ENCODE measurements at places on chromosomes 4 and X.

DNA sequence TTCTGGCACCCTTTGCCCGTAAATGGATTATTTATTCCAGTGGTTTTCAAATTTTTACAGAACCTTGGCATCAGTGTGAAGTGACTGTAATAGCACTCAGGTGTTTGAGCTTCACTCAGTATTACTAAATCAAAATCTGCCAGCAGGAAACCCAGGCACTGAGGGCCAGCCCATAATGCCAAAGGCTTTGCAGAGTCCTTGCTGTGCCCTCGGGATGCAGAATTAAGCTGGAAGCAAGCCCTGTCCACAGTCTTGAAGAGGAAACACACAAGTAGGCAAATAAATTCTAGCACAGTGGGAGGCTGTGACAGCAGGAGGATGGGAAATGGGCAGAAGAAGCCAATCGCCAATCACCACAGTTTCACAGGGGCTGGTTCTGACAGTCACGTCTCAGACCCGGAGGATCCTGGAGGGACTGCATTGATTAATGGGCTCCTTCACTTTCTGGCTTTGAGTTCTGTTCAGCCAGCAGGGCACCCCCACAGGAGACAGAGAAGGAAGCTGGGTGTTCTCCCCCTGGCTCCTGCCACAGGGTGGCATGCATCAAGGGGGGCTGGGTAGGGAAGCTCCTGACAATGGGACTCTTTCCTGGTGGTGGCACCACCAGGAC lies 138.8 kb downstream of the MTNR1A start:
- DNase-seq, result no peak
- no peak overlapping the region for H3K4me3 ChIP-seq
- H3K27ac ChIP-seq, result no peak overlapping the region
- no peaks in the 10 kb centered on the region for H3K36me3 ChIP-seq
- H3K4me1 ChIP-seq, result no peaks in the 10 kb centered on the region
- H3K27me3 ChIP-seq, result no peaks in the 10 kb centered on the region

DNA sequence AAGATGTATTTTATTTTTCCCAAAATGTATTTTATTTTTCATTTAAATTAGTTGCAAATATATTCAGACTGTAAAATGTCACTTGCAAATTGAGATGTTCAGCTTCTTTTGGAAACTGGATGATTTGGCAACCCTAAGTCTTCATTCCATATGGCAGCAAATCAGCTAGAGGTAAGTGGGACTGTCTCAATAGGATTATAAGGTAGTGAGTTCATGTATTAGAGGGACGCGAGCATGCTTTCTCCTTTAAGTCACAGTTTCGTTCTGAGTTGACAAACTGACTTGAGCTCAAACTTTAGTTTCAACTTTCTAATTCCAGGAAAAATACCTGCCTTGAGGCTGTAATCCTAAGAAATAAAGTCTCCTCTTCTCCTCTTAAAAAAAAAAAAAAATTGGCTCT lies 44.2 kb upstream of the TMEM131L start:
- H3K4me1 ChIP-seq, result peaks cover 28% of the 10 kb centered on the region
- H3K36me3 ChIP-seq, result no peaks in the 10 kb centered on the region
- H3K4me3 ChIP-seq, result no peak overlapping the region
- H3K27me3 ChIP-seq, result no peaks in the 10 kb centered on the region
- no peak overlapping the region for H3K27ac ChIP-seq
- DNase-seq, result no peak

- H3K27me3 ChIP-seq, result no peaks in the 10 kb centered on the region
- no peak overlapping the region for H3K4me3 ChIP-seq
- H3K27ac ChIP-seq, result no peak overlapping the region
- H3K4me1 ChIP-seq, result no peaks in the 10 kb centered on the region
- no peak for DNase-seq
These were observed 253.6 kb downstream of the PPP1R2C start for GRCh38 chrX:42524379-42524778.

DNA sequence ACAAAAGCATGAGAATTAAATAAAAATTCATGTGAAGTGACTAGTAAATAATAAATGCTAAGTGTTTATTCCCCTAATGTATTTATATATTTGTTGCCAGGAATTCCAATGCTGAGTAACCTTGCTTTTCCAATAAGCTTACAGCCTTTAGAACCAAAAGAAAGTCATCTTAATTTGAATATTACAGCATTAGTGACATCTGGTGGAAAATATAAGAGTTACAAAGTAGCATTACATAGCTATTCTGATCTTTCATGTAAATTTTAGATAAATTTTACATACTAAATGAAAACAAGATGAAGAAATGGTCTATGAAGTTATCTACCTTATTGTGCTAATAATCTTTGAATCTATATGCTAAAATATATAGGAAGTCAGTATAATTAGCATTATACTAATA lies 10.4 kb downstream of the MAD2L1 start:
- H3K27me3 ChIP-seq, result no peaks in the 10 kb centered on the region
- no peak overlapping the region for H3K4me3 ChIP-seq
- no peak for DNase-seq
- no peaks in the 10 kb centered on the region for H3K36me3 ChIP-seq
- no peak overlapping the region for H3K27ac ChIP-seq

DNA sequence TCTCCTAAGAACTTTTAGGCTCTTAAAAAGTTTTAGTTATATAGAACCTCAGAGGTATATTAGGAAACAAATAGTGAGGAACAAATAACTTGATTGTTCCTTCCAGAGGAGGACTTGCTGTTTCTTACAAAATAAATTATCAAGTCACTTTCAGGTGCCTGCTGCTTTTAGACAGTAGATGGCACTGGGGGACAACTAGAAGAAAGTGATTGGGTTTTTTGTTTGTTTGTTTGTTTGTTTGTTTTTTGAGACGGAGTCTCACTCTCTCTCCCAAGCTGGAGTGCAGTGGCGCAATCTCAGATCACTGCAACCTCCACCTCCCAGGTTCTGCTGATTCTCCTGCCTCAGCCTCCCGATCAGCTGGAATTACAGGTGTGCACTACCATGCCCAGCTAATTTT lies 35.4 kb upstream of the CDKL5 start:
- no peaks in the 10 kb centered on the region for H3K4me1 ChIP-seq
- no peaks in the 10 kb centered on the region for H3K36me3 ChIP-seq
- no peak overlapping the region for H3K4me3 ChIP-seq
- no peaks in the 10 kb centered on the region for H3K27me3 ChIP-seq
- DNase-seq, result no peak
- no peak overlapping the region for H3K27ac ChIP-seq

- no peak overlapping the region for H3K27ac ChIP-seq
- no peaks in the 10 kb centered on the region for H3K27me3 ChIP-seq
- H3K4me1 ChIP-seq, result no peaks in the 10 kb centered on the region
- DNase-seq, result no peak
- no peaks in the 10 kb centered on the region for H3K36me3 ChIP-seq
These were observed 156.5 kb upstream of the ATP6AP2 start for GRCh38 chrX:40424259-40424658.

DNA sequence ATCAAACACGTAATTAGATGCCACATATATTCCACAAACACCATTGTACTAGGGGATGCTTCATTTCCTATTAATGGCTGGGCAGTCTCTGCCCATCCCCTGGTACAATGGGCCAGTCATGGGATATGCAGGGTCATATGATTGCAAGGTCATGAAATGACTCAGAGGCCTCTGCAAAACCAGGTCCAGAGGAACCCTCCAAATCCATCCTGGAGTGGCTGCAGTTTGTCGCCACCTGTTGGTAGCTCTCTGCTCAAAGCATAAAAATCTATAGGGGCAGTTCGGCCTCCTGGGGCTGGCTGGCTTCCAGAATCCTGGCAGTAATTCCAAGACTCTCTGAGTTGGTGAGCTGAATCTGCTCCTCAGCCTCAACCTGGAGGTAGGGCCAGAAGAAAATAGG lies 22.9 kb upstream of the PUDP start:
- H3K4me1 ChIP-seq, result no peaks in the 10 kb centered on the region
- no peak overlapping the region for H3K4me3 ChIP-seq
- peak; percentile 21 for DNase-seq
- no peak overlapping the region for H3K27ac ChIP-seq
- H3K27me3 ChIP-seq, result no peaks in the 10 kb centered on the region

GRCh38 chr4:36322921-36323354 lies 41.5 kb downstream of the DTHD1 start:
- no peak overlapping the region for H3K27ac ChIP-seq
- H3K4me3 ChIP-seq, result peak overlapping the region; percentile 8
- peak; percentile 65 for DNase-seq
- H3K36me3 ChIP-seq, result no peaks in the 10 kb centered on the region
- H3K4me1 ChIP-seq, result peaks cover 49% of the 10 kb centered on the region
- no peaks in the 10 kb centered on the region for H3K27me3 ChIP-seq

- H3K4me3 ChIP-seq, result no peak overlapping the region
- DNase-seq, result peak; percentile 60
- no peak overlapping the region for H3K27ac ChIP-seq
- no peaks in the 10 kb centered on the region for H3K27me3 ChIP-seq
- H3K4me1 ChIP-seq, result peaks cover 54% of the 10 kb centered on the region
- peaks cover 6% of the 10 kb centered on the region for H3K36me3 ChIP-seq
These were observed 104.2 kb upstream of the TLR2 start for GRCh38 chr4:153579872-153580271.

GRCh38 chrX:65751519-65751918 lies 84.1 kb downstream of the MSN start:
- H3K4me3 ChIP-seq, result no peak overlapping the region
- no peak for DNase-seq
- H3K27ac ChIP-seq, result no peak overlapping the region
- H3K27me3 ChIP-seq, result no peaks in the 10 kb centered on the region
- H3K36me3 ChIP-seq, result no peaks in the 10 kb centered on the region
- H3K4me1 ChIP-seq, result peaks cover 24% of the 10 kb centered on the region

GRCh38 chrX:13130816-13131215 lies 86.4 kb upstream of the FAM9C start:
- no peak for DNase-seq
- no peaks in the 10 kb centered on the region for H3K36me3 ChIP-seq
- H3K4me1 ChIP-seq, result no peaks in the 10 kb centered on the region
- H3K27me3 ChIP-seq, result no peaks in the 10 kb centered on the region
- H3K27ac ChIP-seq, result no peak overlapping the region
- H3K4me3 ChIP-seq, result no peak overlapping the region

- H3K4me1 ChIP-seq, result no peaks in the 10 kb centered on the region
- H3K4me3 ChIP-seq, result no peak overlapping the region
- no peaks in the 10 kb centered on the region for H3K27me3 ChIP-seq
- H3K27ac ChIP-seq, result no peak overlapping the region
- no peak for DNase-seq
These were observed 21.9 kb upstream of the ZNF81 start for GRCh38 chrX:47814851-47815250.

- peak; percentile 11 for DNase-seq
- H3K4me3 ChIP-seq, result no peak overlapping the region
- H3K4me1 ChIP-seq, result peaks cover 5% of the 10 kb centered on the region
- no peak overlapping the region for H3K27ac ChIP-seq
- H3K27me3 ChIP-seq, result no peaks in the 10 kb centered on the region
- no peaks in the 10 kb centered on the region for H3K36me3 ChIP-seq
These were observed 92.2 kb upstream of the SPRY1 start for GRCh38 chr4:123304151-123304964.

DNA sequence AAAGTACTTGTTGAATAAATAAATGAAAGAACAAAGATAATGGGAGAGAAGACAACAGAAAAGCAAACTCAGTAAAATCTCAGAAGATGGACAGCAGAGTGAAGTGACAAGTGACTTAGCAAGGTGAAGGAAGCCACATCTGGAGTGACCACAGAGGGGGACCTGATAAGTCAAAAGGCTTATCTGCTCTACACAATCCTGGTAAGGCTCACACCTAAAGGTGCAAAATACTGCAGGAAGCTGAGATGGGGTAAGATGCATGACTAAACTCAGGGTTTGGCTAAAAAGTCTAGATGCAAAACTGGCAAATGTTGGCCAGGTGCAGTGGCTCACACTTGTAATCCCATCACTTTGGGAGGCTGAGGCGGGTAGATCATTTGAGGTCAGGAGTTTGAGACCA lies 22.2 kb downstream of the TRMT2B start:
- no peaks in the 10 kb centered on the region for H3K27me3 ChIP-seq
- H3K27ac ChIP-seq, result no peak overlapping the region
- no peaks in the 10 kb centered on the region for H3K4me1 ChIP-seq
- DNase-seq, result no peak

GRCh38 chr4:57462843-57463242 lies 352.7 kb upstream of the IGFBP7 start:
- H3K27ac ChIP-seq, result no peak overlapping the region
- no peak overlapping the region for H3K4me3 ChIP-seq
- DNase-seq, result no peak
- H3K36me3 ChIP-seq, result no peaks in the 10 kb centered on the region
- no peaks in the 10 kb centered on the region for H3K27me3 ChIP-seq

GRCh38 chrX:70042399-70043371 lies 7.1 kb downstream of the AWAT2 start:
- no peaks in the 10 kb centered on the region for H3K36me3 ChIP-seq
- no peaks in the 10 kb centered on the region for H3K27me3 ChIP-seq
- no peaks in the 10 kb centered on the region for H3K4me1 ChIP-seq
- no peak overlapping the region for H3K4me3 ChIP-seq
- no peak for DNase-seq

DNA sequence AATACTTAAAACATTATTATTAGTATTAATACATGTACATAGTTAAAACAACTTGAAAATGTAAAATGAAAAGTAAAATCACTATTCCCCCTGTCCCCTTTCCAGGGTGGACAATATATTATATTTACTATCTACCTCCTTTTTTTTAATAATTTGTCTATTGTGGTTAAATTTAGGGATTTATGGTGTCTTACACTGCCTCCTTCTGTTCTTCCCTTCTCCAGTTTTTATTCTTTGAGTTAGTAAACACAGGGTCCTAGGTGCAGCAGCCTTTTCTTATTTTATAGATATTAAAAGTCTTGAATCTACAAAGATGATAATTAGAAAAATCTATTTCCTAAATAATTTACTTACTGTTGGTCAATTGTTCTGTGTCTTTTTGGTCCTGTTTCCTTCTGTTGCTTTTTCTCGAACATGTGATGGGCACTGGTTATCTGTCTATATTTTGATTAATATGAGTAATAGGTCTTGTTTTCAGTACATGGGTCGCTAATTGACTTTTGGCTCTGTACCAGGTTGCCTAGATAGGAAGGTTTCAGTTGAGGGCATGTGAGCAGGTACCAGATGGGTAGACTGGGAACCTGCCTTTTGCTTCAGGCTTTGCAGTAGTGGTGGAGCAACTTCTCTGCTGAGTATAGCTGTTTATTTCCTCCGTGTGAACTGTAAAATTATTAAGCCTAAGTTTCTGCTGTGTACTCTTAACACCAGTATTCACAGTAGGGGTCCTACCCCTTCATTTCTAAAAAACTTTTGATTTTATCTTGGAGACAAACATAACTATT lies 1.1 kb downstream of the NUDT9 start:
- peak overlapping the region; percentile 97 for H3K4me3 ChIP-seq
- H3K4me1 ChIP-seq, result peaks cover 16% of the 10 kb centered on the region
- H3K36me3 ChIP-seq, result no peaks in the 10 kb centered on the region
- H3K27ac ChIP-seq, result peak overlapping the region; percentile 92

GRCh38 chrX:8254401-8254800 lies 83.3 kb upstream of the VCX2 start:
- H3K27me3 ChIP-seq, result no peaks in the 10 kb centered on the region
- no peak overlapping the region for H3K27ac ChIP-seq
- H3K36me3 ChIP-seq, result no peaks in the 10 kb centered on the region

- no peak for DNase-seq
- H3K27ac ChIP-seq, result no peak overlapping the region
- no peaks in the 10 kb centered on the region for H3K27me3 ChIP-seq
These were observed 549.3 kb downstream of the ARAP2 start for GRCh38 chr4:35695003-35695402.

- H3K27me3 ChIP-seq, result no peaks in the 10 kb centered on the region
- H3K4me3 ChIP-seq, result no peak overlapping the region
- no peaks in the 10 kb centered on the region for H3K4me1 ChIP-seq
- no peak for DNase-seq
- H3K27ac ChIP-seq, result no peak overlapping the region
- H3K36me3 ChIP-seq, result no peaks in the 10 kb centered on the region
These were observed 114.5 kb downstream of the DDX53 start for GRCh38 chrX:23114241-23114640.

GRCh38 chrX:40094041-40094899 lies 3.5 kb downstream of the BCOR start:
- no peaks in the 10 kb centered on the region for H3K36me3 ChIP-seq
- H3K27me3 ChIP-seq, result no peaks in the 10 kb centered on the region
- H3K27ac ChIP-seq, result no peak overlapping the region
- H3K4me3 ChIP-seq, result no peak overlapping the region
- peak; percentile 44 for DNase-seq
